AG20443 (cell line): ENCODE measurements at places on chromosomes 16 and 17.

DNA sequence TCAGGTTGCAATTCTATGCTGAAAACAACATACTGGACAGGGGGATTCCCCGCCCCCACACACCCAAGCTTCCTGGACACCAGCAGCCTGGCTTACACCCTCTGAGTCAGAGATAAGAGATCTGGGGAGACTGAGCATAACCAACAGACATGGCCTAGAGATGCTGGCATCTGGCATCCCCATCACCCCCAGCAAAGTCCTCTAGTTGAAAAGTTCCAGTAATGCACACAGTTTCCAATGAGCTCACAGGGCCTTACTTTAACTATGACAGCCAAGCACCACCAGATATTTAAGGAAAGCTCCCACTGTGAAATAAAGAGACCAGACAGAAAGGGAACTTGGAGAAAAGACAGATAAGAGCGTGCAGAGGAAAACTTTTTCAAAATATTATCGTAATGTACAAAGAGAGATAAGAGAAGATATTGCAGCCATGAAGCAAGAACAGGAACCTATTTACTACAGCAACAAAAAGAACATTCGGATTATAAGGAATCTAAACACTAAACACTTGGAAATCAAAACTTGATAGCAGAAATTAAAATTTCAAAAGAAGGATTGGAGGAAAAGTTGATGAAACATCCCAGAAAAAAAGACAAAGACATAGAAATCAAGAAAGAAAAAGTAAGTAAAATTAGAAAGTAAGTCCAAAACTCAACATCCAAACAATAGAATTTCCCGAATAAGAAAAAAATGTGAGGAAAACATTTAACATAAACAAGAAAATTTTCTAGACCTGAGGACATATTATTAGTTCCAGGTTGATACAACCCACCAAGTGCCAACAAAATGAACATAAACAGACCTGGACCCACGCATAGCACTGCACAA, 17.2 kb upstream of the ALOX15 start:
- DNase-seq, result no peak

GRCh38 chr16:82567175-82567574, 59.6 kb upstream of the CDH13 start:
- DNase-seq, result no peak

- DNase-seq, result peak; percentile 71
Measured at GRCh38 chr17:59311051-59311468, 20.4 kb upstream of the YPEL2 start.

DNA sequence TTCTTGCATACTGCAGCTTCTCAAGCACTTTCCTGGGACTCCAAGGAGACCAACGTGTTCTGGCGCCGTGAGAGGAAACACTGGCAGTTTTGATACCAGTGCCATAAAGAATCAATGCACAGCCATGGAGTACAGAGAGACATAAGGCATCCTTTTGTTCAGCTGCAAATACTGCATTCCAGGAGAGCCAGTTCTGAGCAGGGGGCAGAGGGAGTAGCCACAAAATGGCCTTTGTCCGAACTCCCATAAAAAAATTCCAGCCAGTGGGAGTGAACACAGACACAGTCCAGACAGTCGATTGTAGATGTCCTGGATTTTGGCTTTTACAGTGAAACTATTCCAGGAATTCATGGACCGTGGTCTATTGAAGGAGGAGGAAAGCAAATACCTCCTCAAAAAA, 36.2 kb upstream of the TEKT3 start:
- DNase-seq, result peak; percentile 85

DNA sequence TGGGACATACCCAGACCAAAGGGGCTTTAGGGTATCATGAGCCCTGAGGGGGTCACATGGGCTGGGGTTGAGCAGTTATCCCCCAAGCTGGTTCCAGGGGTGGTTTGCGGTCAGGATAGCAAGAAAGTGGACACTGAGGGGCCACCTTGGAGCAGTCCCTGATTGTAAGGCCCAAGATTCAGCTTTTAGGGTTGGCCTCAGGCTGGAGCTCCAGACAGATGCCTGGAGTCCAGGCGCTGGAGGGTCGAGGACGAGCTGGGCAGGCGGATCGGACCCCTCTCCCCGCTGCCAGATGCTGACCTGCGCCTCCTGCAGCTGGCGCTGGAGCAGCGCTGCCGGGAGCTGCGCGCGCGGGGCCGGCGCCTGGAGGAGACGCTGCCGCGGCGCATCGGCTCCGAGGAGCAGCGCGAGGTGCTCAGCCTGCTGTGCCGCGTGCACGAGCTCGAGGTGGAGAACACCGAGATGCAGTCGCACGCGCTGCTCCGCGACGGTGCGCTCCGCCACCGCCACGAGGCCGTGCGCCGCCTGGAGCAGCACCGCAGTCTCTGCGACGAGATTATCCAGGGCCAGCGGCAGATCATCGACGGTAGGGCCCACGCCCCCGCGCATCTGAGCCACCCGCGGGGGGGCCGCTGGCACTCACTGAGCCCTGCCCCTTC, 10.0 kb downstream of the BTBD17 start:
- no peak for DNase-seq

GRCh38 chr17:73365906-73366623, 54.3 kb upstream of the CDC42EP4 start:
- DNase-seq, result peak; percentile 55

DNA sequence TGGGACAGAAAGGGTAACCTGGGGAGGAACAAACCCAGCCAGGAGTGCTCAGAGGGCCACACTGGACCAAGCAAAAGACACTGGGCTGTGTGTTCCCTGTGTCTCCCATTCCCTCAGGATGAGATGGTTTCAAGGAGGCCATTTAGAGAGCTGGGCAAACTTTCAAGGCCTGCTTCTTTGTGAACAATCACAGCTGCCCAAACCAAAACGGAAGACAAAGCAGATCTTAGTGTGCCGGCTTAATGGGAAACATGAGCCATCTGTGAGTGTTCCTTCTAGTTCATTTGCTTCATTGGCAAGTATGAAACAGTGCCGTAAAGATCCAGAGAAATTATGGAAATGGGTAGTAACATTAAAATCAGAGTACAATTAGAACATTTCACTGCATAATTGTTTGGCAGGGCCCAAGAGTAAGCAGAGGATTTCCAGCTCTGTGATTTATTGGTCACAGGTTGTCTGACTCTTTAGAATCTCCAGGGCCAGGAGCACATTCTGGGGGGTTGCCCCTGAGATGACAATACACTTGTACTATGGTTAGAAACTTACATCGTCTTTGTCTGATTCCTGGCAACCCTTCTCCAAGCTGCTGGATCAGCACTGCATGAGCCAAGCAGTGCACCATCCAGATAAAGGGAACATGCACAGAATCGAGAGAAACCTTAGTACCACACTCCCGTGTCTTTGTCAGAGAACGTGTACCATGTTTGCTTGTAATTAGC, 412.1 kb downstream of the RBFOX1 start:
- DNase-seq, result no peak

DNA sequence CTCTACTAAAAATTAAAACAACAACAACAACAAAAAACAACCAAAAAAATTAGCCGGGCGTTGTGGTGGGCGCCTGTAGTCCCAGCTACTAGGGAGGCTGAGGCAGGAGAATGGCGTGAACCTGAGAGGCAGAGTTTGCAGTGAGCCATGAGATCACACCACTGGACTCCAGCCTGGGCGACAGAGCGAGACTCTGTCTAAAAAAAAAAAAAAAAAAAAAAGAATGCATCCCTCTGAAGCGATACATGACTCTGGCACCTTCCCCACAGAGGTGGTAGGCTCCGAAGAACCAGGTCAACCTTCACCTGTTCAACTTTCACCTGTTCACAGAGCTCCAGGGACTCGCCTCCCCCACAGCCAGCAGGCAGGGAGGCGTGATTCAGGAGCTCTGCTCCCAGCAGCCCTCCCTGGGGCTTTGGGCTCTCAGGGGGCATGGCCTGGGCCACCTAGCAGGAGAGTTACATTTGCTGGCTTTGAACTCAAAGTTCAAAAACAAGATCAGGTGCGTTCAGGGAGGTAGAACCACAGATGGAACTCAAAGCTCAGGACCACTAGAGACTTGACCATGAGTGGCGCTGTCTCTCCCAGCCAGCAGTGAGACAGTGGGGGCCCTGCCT, 5.6 kb downstream of the VAC14 start:
- DNase-seq, result no peak

DNA sequence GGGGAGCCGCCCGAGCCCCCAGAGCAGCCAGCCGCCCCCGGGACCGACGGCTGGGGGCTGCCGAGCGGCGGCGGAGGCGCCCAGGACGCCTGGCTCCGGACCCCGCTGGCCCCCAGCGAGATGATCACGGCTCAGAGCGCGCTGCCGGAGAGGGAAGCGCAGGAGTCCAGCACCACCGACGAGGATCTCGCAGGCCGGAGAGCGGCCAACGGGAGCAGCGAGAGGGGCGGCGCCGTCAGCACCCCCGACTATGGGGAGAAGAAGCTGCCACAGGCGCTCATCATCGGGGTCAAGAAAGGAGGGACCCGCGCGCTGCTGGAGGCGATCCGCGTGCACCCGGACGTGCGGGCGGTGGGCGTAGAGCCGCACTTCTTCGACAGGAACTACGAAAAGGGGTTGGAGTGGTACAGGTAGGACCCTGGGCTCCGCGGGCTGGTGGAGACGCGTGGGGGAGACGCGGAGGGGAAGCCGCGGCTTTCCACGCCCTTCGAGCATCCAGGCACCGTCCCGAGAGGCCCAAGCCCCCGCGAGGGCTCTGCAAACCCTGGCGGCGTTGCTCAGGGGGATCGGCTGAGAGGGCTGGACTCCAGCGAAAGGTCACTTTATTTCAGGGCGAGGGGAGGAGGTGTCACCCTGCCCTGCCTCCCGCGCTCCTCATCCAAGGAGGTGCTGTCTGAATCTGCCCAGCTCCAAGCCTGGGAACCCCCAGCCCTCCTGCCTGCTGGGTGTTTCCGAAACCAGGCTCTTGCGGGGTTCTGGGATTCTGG, 1.2 kb downstream of the HS3ST4 start:
- DNase-seq, result no peak

- no peak for DNase-seq
Measured at GRCh38 chr17:17066021-17066420, 23.8 kb downstream of the MPRIP start.

DNA sequence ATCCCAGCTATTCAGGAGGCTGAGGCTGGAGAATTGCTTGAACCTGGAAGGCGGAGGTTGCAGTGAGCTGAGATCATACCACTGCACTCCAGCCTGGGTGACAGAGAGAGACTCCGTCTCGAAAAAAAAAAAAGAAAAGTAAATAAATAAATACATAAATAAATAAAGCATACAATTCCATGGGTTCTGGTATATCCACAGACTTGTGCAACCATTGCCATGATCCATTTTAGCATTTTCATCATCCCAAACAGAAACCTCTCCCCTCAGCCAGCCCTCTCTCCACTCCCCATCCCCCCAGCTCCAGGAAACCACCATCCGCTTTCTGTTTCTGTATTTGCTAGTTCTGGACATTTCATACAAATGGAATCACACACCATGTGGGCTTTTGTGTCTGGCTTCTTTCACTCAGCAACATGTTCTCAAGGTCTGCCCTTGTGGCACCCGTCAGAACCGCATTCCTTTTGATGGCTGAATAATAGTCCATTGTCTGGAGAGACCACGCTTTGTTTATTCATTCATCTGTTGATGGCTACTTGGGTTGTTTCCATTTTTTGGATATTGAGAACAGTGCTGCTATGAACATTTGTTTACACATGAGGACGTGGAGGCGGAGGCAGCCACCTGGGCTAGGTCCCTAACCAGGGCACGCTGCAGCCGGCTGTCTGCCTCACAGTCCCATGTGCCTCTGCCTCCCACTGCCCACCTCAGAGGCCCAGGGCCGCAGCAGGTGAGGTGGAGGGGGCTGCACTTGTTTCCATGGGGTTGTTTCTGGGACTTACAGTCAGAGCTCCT, 76.2 kb downstream of the NT5M start:
- DNase-seq, result no peak

DNA sequence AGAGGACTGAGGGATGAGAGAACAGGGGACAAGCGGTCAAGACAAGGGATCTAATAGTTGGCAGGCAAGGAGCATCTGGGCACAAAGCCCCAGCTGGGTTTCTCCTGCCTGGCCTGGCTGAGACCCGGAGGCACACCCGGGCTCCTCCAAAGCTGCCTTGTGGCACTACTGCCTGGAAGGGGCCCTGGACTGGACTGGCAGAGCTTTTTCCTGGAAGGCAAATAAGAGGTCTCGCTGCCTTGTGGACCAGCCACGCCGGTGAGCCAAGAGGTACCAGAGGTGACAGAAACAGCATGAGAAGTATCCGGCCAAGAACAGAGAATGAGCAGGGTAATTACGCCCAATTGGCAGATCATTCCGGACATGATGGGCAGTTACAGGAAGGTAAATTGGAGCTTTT, 64.6 kb downstream of the GTF3C1 start:
- no peak for DNase-seq

DNA sequence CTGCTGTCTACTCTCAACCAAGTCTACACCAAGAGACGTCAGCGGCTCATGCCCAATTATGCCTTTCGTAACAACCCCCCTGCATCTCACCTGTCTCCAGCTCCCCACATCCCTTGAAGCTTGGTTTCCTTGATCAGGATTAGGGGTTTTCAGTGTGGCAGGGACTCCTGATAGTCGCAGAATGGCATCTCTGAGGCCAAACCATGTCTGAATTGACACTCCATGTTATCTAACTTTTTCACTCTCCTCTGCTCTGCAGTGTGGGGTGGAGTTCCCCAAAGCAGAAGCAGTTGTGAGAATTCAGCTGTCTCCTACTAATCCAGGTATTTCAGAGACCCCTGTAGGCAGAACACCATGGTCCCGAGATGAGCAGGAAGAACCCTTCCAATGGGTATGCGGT, 5.6 kb upstream of the AHSP start:
- no peak for DNase-seq

GRCh38 chr16:11076259-11077018, 132.1 kb downstream of the CLEC16A start:
- no peak for DNase-seq

DNA sequence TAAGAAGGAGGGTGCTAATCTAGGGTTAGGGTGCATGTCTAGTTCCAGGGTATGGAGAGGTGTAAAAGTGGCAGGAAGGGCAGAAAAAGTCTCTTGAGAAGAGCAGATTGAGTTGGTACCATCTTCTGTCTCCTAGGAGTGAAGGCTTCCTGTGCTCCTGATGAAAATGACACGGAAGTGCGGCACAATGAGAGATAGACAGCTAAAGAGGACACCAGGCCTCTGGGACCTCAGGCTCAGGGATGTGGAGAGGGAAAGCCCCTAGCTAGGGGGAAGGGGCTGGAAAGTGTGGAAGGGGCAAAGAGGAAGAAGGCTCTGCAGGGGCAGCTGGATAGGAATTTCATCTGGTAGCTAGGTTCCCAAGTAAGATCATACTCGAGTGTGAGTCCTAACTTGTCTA, 498.3 kb upstream of the EEF2KMT start:
- no peak for DNase-seq

DNA sequence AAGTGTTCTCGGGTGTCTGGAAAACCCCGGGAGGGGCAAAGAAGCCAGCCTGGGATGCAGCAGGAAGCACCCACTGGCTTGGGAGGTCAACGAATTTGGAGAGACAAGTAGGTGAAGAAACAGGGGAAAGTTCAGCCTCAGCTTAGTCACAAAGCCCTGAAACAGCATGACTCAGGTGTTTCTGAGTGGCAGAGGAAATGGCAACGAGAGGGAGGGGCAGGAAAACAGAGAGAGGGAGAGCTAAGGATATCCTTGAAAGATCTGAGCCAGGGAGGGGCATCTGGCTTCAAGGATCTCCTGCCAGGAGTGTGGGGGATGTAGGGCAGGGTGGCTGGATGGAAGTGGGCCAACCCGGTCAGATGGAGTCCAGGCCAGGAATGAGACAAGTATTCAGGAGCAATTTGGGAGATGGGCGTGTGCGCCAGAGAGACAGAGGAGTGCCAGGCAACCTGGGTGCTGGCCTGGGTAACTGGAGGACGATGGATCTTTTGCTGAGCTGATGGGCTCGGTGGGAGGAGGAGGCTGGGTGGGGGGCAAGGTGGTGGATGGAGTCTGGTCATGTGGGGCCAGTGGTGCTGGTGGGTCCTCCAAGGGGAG, 27.2 kb downstream of the ABCC3 start:
- DNase-seq, result peak; percentile 80

- no peak for DNase-seq
Measured at GRCh38 chr17:27445971-27446370, 10.3 kb upstream of the KSR1 start.
